KBM-7 (cell line): ENCODE measurements at places on chromosomes 6 and 20.

GRCh38 chr6:31513456-31514165 lies 15.2 kb upstream of the MCCD1 start:
- no peak for DNase-seq

DNA sequence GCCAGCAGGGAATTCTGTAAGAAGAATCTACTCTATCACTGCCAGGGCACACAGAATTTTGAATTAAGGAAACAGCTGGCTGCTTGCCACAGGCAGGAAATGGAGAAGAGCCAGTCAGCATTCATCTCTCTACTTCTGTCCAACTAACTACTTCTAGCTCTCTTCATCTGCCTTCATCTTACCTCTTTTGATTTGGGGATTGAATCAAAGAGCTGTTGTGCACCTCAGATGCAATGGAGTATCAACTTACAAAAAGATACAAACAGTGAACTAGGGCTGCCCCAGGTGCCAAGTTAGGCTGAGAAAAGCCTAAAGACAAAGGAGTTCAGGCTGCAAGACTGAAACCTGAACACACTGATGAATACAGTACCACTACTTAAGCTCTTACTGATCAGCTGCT lies 82.0 kb downstream of the PTPRK start:
- peak; percentile 26 for DNase-seq

DNA sequence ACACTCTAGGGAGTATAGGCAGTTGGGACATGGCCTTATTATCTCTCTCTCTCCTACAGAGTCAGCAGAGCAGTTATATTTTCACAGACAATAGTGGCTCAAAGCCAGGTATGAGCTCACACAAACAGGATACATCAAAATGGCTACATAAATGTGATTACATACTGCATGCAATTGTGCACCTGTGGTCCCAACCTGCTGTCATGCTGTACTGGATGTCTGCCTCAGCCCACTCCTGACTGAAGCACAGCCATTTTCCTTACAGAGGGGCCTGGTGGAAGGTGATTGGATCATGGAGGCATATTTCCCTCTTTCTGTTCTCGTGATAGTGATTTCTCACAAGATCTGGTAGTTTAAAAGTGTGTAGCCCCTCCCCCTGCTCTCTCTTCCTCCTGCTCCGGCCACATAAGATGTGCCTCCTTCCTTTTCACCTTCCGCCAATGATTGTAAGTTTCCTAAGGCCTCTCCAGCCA lies 37.0 kb upstream of the SAMHD1 start:
- DNase-seq, result peak; percentile 51

- no peak for DNase-seq
Measured at GRCh38 chr6:166057431-166057830, 110.2 kb downstream of the TBXT start.

DNA sequence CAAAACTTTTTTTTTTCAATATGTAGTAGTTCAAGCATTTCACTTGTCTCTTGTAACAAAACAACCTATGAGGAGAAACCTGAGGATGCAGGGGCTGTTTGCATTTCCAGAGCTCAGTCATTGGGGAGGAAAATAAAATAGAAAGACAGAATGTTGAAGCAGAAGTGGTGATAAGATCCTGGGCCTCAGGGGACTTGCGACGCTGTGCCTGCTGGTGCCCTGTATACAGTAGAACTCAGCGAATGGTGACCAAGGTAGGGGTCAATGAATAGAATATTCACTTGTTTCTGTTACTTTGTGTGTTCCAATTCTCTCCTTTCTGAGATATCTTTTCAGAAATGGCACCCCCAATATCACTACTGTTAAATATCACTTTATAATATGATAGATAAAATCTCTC lies 271.6 kb downstream of the FARS2 start:
- DNase-seq, result no peak

GRCh38 chr20:10453241-10453640 lies 18.1 kb downstream of the SLX4IP start:
- peak; percentile 98 for DNase-seq

- no peak for DNase-seq
Measured at GRCh38 chr6:37492236-37492972, 7.3 kb downstream of the CCDC167 start.

- DNase-seq, result no peak
Measured at GRCh38 chr6:5122504-5123112, 37.5 kb downstream of the PPP1R3G start.

DNA sequence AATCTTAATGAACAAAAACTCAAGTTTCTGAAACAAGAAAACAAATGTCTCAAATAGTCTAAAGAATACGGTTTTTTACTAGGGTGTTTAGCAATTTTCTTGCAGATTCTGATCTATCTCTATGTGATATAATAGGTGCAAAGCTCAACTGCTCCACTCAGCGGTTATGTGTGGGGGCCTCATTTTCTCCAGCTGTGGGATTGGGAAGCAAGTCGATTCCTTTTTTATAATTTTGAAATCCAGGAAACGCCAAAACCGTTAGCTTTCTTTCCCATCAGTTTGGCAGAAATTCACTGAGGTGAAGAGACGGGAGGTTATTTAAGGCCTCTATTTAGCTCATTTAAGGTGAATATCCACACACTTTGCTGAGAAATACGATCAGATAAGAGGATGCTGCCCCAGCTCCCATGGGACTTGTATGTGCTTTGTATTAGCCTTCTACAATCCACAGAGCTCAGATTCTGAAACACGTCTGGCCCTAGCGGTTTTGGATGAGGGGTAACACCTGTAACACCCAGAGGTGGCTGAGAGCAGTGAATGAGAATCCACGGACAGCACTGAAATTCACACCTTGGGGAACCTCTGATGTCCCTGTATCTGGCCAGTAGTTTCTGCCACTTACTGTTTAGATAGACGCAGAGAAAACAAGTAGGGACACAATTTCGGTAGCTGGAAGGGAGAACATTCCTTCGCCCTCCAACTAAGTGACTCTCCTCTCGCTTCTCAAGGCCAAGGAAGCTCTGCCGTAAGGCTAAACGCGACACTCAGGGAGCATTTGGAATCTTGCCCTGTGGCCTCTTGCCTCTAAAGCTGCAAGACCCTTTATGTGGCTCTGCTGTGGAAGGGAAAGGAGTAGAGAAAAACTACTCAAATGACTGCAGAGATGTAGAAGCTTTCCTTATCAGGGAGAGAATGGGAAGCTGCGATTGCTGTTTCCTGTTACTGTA lies 6.5 kb upstream of the BCAS4 start:
- peak; percentile 54 for DNase-seq

DNA sequence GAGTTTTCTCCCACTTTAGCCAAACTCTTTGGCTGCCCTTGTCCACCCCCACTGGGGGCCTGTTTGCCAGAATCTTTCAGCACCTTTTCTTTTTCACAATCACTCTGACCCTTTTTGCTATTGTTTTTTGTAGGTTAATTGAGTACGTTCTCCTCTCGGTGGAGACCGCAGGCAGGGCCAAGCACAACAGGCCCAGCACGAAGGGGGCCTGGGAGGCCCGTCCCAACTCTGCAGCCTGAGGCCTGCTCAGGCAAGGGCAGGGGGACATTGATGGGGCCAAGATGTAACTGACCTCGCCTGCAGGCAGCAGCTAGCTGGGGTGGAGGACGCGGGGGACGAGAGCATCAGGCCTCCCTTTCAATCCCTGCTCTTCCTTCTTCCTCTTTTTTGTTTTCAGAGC lies 47.7 kb downstream of the SLC2A10 start:
- peak; percentile 4 for DNase-seq

DNA sequence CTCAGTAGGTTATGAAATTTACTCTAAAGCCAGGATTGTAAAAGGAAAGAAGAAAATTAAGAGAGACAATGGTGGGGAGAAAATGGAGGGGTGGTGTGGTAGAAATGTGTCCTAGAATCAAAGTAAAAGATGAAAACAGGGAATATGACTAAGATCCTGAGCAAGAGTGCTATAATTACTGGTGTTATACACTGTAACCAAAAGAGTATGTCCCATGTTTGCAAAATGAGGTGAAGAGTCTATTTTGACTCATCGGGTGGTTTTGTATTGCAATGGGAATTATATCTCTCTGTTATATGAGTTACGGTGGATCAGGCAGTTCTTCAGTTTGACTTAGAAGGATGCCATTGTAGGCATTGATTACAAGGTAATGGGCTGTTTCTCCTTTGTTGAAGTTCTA lies 8.5 kb downstream of the L3MBTL3 start:
- DNase-seq, result no peak

DNA sequence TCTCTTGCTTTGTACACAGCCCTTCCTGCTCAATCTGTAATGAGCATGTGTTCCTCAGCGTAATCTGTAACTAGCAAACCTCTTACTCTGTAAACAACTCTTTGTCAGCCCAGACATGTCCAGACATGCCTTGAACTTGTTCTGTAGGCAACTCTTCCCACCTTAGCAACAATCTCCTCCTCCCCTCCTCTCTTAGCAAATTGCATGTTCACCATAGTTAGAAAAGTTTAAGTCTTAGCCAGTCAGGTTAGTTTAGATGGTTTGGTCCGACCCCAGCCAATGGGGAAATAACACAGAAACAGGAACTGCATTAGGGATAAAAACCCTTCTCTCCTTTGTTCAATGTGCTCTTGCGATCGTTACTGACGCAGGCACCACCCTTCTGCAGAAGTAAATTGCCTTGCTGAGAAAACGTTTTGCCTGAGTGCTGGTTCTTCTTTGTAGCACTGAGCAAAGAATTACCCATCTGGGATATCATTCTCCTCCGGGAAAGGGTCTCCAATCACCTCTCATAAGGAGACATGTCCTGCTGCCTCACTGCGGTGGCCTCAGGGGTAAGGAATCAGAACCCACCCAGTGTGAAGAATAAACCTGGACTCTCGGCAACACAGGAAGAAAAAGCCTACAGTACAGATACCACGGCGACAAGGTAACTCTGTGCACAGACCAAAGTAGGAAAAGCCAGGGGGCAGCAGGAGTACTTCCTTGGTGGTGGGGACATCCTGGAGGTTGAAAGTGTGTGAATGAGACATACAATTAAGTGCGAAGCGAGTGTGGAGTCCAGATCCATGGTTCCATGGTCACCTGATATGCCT lies 26.2 kb downstream of the PLN start:
- peak; percentile 56 for DNase-seq

DNA sequence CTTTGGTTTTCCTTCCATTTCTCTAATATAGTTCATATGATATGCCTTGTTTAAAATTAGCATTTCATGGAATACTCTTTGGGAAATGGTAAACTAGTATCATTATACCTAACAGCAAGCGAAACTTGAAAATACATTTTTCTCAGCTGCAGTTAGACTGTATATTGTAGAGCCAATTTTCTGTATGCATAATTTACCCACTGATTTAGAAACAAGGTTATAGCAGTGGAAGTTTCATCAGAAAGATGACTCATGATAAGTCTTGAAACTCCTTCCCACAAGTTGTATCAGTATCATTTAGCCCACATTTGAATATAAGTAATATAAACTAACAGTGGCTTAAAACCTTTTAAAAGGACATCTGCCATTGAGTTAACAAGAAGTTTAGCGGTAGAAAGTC lies 164.8 kb upstream of the BMP5 start:
- DNase-seq, result no peak

GRCh38 chr6:168134560-168135201 lies 55.7 kb upstream of the FRMD1 start:
- no peak for DNase-seq

- DNase-seq, result no peak
Measured at GRCh38 chr6:14925699-14926026, 320.2 kb upstream of the JARID2 start.

GRCh38 chr6:116351101-116351500 lies 19.6 kb upstream of the DSE start:
- no peak for DNase-seq

- DNase-seq, result no peak
Measured at GRCh38 chr6:47064274-47064673, 22.1 kb upstream of the ADGRF1 start.

- DNase-seq, result no peak
Measured at GRCh38 chr6:133806382-133807140, 82.4 kb upstream of the TCF21 start.

DNA sequence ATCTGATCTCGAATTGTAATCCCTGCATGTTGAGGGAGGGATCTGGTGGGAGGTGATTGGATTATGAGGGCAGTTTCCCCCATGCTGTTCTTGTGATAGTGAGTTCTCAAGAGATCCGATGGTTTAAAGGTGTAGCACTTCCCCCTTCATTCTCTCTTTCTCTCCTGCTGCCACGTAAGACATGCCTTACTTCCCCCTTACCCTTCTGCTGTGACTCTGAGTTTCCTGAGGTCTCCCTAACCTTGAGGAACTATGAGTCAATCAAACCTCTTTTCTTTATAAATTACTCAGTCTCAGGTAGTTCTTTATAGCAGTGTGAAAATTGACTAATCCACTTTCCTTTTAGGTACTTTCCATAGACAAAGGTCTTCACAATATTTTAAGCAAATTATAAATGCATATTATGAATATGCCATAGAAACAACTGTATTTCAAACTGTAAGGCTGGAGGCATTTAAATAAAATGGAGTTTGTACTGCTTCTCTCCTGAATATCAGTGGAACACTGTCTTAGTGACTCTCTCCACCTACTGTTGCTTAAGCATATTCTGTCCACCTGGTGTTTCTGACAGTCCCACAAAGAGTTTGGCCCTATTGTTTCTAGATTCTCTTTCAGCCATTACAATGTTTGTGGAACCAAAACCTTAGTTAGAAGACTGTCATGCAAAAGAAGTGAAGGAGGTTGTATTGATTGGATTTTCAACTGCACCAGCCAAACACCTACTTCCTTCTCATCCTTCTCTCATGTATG lies 24.3 kb upstream of the IL17A start:
- no peak for DNase-seq

DNA sequence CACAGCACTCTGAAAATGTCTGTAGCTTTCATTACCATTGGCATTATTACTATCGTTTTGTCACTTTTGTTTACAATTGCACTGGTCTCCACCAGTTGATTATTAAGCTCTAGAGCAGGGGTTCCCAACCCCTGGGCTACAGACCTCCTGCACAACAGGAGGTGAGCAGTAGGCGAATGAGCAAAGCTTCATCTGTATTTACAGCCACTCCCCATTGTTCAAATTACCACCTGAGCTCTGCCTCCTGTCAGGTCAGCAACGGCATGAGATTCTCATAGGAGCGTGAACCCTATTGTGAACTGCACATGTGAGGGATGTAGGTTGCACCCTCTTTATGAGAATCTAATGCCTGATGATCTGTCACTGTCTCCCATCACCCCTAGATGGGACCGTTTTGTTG lies 126.4 kb downstream of the ATXN1 start:
- no peak for DNase-seq

GRCh38 chr20:16407251-16408067 lies 165.8 kb downstream of the KIF16B start:
- DNase-seq, result no peak

DNA sequence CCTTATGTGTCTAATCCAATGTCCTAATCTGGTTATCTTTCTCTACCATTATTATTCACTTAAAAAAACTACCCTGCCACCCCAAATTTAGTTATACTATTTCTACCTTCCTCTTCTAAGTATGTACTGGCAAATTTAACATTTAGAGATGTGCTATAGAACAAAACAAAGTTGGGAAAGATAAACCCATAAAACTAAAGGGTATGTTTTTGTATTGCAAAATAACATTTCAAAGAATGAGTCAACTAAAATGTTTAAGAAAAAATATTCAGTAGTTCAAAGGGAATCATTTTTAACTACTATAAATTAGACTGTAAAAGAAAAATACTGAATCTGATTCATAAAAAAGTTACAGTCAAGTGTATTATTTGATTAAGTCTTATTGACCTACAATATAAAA lies 103.0 kb downstream of the LMBRD1 start:
- no peak for DNase-seq
